Ecto neural progenitor cell (in vitro differentiated cells): ENCODE measurements at places on chromosomes 13 and 19.

GRCh38 chr13:46721054-46721453, 75.9 kb downstream of the ESD start:
- DNase-seq, result no peak

DNA sequence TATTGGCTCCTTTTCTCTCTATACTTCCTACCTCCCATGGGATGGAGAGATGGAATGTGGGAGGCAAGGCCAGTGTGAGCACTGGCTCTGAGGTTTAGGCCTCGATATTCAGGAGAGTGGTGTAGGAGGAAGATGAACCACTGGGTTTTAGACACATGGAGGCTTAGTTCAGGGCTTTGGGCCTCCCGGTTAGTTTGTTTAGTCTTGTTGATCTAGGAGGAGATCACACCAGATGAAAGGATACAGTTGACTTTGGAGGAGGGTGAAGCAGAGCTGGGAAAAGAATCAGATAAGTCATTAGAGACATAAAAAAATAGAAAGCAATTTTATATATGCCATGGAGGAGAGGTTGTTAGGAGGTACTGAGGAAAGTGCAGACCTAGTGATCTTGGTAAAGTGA, 30.9 kb downstream of the RNASEH2B start:
- no peak for DNase-seq

- DNase-seq, result no peak
These were observed 144.9 kb downstream of the MIPEP start for GRCh38 chr13:23744315-23744714.

DNA sequence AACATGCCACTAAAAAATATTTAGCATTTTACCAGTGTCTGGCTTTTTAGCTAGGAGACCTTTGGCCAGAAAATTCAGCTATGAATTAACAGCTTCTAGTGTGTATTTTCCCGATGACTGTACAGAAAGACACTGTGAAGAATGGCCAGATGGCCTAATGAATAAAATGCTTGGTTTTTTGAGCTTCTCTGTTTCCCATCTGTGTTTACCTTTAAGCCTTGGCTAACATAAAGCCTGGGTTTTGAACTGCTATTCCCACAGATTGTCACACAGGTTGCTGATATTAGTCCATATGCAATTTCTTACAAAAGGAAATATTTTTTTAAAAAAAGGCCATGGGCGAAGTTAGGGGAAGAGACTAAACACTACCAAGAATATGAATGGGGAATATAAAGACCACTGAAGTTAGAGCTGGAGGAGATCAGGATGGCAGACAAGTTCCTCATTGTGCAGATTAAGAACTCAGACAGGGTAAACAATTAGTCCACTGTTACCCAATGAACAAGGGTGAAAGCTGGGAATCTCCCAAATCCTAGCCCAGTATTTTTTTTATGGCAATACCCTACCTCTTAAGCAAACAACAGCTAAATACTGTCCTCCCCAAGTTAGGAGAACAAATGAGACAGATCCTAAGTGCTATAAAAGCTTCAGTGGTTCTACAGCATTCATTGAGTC, 95.1 kb downstream of the DCT start:
- no peak for DNase-seq

- no peak for DNase-seq
These were observed 50.0 kb upstream of the ALOX5AP start for GRCh38 chr13:30685320-30685859.

DNA sequence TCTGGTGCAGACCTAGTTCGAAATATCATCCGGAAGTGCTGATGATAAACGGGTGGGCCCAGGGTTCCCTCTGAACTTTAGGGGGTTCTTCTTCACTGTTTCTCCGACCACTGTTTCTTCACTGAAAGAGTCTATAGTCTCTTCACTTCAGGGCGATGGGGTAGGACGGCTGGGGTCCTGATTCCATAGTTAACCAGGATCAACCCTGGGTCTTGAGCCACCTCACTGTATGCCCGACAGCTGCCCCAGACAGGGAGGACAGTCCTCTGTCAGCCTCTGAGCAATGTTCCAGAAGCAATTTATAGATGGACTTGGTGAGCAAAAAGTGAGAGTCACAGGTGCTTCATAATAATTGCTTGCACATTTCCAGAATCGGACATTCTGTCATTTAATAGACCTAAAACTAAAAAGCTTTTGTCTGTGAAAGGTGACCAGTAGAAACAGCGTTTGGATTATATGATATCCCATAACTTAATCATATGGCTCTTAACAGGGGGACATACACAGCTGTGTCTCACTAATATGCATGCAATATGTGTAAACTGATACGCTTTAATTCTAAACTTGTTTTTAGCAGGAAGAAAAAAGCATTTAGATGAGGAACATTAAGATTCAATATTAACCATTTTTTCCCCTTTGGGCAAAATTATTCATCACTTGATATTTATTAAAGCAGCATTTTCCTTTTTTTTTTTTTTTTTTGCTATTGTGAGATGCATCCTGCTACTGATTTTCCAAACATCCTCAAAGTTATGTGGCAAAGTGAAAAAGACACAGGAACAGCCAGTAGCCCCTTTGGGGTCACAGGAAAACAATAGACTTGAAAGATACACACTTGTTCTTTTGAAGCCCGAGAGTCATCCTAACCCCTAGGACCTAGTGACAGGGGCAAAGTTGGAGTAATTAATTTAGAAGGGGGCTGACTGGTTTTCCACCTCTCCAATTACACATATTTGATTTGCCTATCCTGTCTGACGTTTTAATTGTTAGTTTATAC, 277.0 kb downstream of the ZNF536 start:
- DNase-seq, result no peak

GRCh38 chr13:50198508-50198907, 183.3 kb downstream of the KCNRG start:
- DNase-seq, result no peak

DNA sequence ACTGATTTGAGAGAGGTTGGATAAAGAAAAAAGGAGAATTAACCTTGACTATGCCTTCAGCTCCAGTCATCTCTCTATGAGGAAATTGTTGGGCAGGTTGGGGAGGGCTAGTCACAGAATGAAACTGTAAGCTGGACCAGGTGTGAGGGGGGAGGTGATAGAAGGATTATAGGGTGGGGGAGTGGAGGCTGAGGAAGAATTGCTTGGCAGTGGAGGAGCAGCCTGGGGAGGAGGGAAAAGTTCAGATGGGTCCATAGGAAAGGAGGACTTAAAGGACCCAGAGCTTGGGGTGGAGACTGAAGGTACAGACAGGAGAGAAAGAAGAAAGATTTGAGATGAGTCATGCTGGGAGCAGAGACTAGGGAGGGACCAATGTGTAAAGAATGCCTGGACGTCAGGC, 8.2 kb upstream of the ZNF431 start:
- DNase-seq, result no peak

GRCh38 chr19:16841391-16841926, 12.3 kb downstream of the SIN3B start:
- DNase-seq, result no peak

DNA sequence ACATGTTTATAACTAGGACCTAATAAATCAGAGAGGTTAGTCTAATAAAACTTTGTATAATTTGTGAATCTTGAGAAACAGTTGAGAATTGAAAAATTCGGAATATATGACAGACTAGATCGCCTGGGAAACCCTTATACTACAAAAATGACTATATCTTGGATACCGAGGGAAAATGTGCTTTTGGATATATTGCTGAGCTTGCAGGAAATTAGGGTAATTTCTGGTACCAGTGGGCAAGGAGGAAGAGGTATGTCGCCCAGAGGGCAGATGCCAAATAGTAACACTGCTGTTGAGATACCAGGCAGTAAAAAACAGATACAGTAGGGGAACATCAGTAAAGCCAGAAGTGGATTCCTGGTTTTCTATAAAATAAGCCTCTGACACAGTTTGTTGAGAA, 17.3 kb downstream of the MPHOSPH8 start:
- no peak for DNase-seq

- DNase-seq, result no peak
These were observed 3.7 kb downstream of the GGACT start for GRCh38 chr13:100584896-100585295.

DNA sequence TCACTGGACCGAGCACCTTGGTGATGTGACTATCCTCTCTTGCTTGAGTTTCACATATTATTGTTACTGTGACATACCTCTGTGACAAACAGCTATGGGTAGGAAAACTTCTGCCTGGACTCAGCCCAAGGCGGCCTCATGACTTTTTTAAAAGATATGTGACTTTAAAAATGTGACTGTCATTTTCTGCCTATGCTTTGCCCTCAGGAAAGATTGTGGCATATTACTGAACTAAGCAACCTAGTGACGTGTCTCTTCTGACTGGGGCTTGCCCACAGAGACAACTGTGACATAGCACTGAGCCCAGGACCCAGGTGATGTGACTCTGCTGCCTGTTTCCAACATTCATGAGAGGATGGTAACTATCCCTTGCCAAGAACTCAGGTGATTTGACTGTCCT, 84.8 kb downstream of the ZNF728 start:
- no peak for DNase-seq

DNA sequence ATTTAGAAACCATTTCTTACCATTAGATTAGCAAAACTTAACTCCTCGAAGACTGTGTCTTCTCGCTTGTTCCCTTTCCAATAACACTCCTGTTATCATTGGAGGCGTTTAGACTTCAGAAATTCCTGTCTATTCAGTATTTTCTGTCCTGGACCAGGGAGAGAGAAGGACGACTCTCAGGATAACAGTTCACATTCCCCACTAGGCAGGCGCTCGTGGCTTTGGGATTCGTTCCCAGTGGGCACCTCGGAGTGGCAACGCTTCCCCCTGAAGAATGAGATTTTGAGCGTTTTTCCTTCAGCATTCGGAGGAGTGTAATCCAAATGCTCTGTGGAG, 429 bp upstream of the ZNF225 start:
- DNase-seq, result no peak

DNA sequence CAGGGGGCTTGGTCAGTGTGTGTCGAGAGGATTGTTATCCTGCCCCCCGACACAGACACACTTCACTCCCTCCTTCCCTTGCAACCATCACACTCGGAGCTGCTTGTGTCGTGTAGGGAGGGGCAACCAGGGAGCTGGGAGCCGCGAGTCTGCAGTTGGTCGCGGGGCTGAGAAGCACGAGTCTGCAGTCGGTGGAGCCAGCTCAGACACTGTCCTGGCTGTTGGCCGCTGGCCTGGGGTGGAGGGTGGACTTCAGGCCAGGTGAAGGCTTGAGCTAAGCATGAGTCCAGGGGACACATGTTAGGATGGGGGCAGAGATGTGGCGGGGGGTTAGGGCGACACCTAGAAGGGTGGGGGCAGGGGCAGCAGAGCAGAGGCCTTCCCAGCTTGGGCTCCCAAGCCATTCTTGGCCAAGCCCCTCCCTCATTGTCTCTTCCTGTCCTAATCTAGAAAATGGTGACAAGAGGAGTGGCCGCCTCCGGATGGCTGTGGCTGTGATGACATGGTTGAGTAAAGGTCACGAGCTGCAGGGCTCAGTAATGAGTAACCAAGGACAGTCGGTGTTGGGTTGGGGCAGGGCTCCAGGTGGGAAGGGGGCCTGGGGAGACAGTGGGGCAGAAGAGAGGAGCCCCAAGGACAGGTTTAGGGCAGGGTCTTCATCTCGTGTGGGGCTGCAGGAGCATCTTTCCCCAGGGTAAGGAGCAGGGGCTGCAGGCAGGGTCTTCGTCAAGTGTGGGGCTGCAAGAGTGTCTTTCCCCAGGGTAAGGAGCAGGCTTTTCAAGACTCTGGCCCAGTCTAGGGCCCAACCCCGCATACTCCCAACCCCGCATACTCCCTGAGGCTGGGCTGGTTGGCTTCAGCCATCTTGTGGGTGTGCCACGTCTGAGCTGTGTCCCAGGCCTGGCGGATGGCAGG, 8.6 kb downstream of the PPP5C start:
- DNase-seq, result no peak
